ENCODE measurements at places on chromosomes 13 and 19.

DNA sequence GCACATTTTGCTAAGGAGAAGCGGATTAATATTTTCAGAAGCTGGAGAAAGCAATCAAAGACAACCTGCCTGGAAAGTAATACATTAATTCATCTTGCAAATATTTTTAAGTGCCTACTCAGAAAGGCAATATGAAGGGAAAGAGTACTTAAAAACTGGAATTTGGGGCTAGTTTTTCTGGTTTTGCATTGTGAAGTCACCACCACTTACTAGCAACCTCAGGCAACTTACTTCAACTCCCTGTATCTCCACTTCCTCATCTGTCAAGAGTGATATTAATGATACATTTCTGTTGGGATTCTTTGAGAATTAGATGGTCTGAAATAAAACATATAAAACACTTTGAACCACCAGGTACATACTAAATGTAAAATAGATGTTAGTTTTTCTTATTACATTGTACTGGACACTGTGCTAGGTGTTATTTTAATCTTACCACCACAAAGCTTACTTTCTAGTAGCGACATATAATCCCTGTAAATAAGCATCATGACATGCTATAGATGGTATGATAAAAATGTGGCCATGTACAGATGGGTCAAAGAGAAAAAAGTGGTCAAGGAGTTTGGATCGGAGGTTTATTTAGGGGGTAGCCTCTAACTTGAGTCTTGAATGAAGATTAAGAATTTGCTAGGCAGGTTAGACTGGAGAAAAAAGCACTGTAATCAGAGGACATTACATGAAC lies 101.2 kb downstream of the SPRY2 start:
- no peak for DNase-seq

- DNase-seq, result no peak
Measured at GRCh38 chr19:16895467-16896145, 6.8 kb downstream of the F2RL3 start.

DNA sequence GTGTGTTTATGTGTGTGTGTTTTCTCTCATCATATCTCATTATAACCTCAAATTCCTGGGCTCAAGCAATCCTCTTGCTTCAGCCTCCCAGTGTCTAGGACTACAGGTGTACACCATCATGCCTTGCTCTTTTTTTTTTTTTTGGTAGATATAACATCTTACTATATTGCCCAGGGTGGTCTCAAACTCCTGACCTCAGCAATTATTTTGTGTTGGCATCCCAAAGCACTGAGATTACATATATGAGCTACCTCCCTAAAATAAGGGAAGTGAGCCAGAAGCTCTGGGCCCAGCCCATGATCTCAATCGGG lies 448 bp upstream of the ZNF543 start:
- DNase-seq, result no peak

DNA sequence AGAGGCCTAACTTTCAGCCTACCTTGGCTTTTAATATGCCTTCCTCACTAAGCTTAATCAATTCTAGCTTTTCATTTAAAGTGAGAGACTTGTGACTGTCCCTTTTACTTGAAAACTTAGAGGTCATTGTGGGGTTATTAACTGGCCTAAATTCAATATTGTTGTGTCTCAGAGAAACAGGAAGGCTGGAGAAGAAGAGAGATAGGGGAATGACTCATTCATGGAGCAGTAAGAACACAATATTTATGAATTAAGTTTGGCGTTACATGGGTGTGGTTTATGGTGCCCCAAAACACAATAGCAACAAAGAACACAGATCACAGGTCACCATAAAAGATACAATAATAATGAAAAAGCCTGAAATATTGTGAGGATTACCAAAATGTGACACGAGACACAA lies 612.1 kb downstream of the TBC1D4 start:
- no peak for DNase-seq

DNA sequence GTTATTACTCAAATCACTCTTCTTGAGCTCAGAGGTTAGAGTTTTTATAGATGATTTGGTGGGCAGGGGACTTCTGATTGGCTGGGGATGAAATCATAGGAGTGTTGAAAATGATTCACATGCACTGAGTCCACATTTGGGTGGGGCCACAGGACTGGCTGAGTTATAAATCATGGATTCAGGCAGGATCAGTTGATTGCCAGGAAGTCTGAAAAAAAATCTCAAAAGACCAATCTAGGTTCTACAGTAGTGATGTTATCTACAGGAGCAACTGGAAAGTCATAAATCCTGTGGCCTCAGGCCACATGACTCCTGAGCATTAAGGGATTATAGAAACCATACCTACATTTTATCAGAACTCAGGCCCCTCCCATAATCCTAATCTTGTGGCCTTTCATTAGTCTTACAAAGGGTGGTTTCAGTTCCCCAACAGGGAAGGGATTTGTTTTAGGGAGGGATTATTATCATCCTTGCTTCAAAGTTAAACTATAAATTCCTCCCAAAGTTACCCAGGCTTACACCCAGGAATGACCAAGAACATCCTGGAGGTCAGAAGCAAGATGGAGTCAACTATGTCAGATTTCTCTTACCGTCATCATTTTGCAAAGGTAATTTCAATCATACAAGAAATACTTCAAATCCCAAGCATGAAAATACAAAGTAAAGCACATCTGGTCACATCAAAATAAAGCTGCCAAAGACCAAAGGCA lies 5.6 kb upstream of the CCDC70 start:
- no peak for DNase-seq

- no peak for DNase-seq
Measured at GRCh38 chr19:16945364-16945714, 56.5 kb downstream of the F2RL3 start.

DNA sequence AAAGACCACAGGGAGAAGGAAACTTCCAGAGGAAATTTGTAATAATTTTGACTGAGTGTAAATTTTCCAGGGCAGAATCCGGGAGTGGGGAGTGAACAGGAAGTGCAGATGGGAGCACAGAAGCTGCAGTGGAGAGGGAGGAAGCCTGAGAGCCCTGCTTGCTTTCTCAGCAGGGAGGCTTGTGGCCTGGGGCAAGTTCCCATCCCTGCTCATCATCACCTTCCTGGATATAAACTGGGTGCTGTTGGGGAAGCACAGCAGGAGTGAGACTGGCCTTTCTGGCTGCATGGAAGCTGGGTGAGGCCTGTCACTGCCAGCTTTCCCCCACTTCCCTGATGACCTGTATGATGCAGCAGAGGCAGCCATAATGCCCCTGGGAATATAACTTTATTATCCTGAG lies 532.9 kb downstream of the SLITRK6 start:
- DNase-seq, result no peak

GRCh38 chr19:510606-511100 lies 3.4 kb downstream of the TPGS1 start:
- DNase-seq, result no peak

DNA sequence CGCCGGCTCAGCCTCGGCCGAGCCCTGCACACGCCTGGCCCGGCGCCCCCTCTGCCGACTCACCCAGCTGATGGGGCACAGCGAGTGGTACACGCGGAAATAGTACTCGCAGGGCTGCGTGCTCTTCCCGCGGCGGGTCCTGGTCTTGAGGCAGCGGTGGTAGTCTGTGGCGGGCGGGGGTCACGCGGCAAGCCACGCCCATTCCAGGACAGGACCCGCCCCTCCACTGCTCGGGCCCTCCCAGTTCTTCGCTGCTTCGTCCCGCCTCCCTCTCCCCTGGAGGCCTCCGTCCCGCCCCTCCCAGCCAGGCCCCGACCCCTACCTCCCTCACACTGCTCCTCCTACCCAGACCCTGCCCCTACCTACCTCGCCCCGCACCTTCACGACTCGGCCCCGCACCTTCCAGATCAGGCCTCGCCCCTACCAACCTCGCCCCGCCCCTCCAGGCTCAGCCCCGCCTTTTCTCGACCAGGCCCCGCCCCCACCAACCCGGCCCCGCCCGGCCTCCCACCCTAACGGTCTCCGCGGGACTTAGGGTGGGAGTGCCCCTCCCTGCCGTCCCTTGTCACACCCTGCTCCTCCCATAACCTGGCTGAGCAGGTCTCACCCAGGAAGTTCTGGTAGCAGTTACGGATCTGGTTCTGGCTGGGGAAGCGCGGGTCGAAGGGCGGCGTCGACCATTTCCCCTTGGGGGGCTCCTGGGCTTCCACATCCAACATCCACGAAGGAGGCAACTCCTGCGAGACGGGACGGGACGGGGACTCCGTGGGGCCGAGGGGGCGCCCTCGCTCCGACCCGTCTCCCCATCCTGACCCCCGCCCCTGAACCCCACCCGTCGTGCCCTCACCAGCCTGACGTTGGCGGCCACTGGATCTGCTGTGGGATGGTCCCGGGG lies 469 bp downstream of the COX6B2 start:
- DNase-seq, result peak; percentile 89

- DNase-seq, result no peak
Measured at GRCh38 chr19:14119644-14120496, 2.3 kb upstream of the PRKACA start.

DNA sequence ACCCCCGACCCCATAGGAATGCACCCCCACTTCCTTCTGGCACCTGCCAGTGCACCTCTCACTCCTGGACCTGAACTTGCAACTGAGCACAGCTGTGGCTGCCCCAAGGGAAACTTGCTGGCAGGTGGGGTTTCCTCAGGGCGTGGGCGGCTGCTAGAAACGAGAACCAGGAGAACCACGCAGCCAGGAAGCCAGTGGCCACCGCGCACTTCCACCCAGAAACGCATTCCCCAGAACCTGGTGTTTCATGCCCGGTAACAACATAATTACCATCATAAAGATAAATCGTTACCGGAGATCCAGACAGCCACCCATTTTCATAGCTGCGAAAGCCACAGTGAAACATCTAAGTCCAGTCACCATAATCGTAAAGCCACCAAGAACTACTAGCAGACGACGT lies 75.2 kb upstream of the C13orf46 start:
- no peak for DNase-seq

- no peak for DNase-seq
Measured at GRCh38 chr19:49855277-49855675, 4.3 kb downstream of the PTOV1 start.

- no peak for DNase-seq
Measured at GRCh38 chr13:89783221-89783755, 1564.2 kb upstream of the MIR17HG start.

- DNase-seq, result no peak
Measured at GRCh38 chr13:30726192-30726591, 9.2 kb upstream of the ALOX5AP start.

DNA sequence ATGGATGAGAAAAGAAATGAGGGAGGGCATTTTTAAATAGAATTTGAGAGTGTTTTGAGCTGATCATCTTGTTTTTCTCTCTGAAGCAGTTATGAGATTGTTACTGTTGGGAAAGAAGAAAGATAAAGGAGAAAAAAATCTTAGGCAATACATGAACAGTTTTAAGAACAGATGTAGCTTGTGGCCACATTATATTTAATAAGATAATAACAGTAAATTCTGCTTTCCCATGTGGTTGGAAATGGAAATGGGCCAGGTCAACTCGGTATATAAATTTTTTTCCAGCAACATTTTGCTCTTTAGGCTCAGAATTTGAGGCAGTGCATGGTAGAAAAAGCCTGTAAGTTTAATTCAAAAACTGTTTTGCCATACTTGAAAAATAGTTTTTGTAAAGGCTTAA lies 118.7 kb downstream of the POSTN start:
- no peak for DNase-seq

- peak; percentile 29 for DNase-seq
Measured at GRCh38 chr13:27172495-27172842, 858 bp upstream of the USP12 start.

DNA sequence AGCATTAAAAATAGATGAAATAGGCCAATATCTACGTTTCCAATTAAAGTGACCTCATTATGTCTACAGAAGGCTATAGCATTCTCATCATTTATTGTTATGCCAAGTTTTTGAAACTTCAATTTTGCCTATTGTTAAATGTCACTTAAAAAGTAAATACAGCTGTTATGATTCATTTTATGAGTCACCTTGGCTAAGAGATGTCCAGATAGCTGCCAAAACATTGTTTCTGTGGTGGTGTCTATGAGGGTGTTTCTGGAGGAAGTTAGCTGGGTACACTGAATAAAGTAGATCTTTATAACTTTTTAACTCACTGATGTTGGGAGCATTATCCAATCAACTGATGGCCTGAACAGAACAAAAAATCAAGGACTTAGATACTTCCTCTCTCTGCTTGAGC lies 1209.7 kb upstream of the PCDH9 start:
- peak; percentile 22 for DNase-seq

DNA sequence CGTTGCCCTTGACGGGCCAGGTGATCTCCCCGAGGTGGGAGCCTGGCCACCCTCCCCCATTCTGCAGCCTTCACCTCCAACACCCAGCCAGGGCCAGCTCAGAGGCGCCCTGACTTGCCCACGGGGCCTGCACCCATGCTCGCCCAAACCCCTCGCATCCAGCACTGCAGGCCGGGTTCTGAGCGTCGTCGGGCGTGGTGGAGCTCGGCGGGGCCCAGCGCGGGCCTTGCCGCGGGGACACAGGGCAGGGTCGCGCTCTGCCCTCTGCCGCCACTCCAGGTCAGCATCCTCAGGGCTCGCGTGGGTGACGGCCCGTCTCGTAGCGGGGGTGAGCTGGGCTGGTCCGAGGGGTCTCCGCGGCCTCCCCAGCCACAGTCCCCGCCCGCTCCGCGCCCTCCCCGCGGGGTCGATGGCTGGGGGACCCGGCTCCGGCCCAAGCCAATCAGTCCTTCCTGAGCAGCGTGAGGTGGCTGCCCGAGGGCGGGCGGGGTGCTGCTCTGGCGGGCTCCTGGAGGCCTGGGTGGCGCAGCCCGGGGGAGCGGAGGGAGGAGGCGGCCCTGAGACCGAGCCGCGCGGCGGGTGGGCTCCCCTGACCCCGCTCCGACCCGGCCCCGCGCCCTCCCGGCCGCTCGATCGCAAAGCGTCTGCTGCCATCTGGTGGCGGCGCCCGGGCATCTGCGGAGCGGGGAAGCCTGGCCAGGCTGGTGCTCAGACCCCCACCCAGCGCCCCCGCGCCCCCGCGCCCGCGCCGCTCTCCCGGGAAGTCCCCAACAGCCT lies 61.4 kb downstream of the CCNE1 start:
- DNase-seq, result peak; percentile 56

- no peak for DNase-seq
Measured at GRCh38 chr13:77362166-77362565, 35.3 kb upstream of the MYCBP2 start.

DNA sequence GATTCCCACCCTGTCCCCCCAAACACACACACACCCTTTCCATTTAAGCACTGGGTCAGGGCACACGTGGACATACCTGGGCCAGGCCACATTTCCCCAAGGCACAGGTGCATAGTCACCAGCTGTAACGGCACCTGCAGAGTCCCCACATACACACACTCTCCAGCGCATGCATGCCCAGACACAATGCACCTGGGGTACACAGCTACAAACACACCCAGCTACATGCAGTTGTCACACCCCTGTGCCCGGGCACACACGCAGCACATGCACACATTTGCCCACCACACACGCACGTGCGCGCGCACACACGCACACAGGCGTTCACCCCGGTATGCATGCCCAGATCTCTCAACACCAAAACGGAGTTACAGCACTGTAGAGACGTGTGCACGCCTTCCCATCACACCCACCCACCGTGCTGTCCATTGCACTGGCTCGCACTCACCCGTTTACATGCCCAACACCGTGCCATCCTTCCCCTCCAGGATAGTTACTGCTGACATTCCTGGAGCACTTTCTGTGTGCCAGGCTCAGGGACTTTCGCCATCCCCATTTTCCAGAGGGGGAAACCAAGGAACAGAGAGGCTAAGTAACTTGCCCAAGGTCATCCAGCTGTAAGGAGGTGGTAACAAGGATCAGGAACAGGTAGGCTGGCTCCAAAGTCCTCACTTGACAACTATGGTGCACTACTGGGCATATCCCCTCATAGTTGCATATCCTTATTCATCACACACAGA lies 749 bp upstream of the SHANK1 start:
- DNase-seq, result no peak
